ENCODE measurements at places on chromosomes 1 and 21.

GRCh38 chr1:26161415-26162219, 2.7 kb downstream of the FAM110D start:
- DNase-seq, result no peak

DNA sequence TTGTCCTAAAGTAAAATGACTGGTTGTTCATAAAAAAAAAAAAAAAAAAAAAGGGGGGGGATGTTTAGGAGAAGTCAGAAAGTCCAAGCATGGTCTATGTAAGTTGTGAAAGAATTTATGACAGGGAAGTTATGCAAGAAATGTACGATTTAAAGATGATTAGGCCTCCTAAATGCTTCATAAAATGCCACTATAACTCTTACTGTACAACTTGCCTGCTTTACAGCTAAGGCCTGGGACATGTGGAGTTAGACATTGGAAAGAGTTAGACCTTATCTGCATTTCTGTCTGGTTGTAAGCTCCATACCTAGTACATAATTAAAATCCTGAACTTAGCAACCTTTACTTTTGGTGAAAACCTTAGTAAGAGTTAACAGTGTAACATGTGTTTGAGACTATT, 150.0 kb downstream of the TPR start:
- no peak for DNase-seq

DNA sequence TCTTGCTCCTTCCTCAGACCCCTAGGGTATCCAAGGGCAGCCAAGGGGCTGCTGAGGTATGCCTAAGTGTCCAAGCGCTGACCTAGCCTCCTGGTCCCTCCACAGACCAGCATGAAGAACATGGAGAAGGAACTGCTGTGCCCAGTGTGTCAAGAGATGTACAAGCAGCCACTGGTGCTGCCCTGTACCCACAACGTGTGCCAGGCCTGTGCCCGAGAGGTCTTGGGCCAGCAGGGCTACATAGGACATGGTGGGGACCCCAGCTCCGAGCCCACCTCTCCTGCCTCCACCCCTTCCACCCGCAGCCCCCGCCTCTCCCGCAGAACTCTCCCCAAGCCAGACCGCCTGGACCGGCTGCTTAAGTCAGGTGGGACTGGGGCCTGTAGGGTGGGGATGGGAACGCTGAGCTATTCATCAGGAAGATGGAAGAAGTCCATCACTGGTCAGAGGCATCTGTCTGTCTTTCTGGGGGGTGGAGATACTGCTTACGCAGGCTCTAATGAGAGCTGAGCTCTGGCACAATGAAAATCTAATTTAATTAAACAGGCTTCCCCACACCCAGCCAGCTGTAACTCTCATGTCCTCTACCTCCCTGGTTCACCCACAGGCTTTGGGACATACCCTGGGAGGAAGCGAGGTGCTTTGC, 1.8 kb downstream of the TRIM46 start:
- DNase-seq, result no peak

DNA sequence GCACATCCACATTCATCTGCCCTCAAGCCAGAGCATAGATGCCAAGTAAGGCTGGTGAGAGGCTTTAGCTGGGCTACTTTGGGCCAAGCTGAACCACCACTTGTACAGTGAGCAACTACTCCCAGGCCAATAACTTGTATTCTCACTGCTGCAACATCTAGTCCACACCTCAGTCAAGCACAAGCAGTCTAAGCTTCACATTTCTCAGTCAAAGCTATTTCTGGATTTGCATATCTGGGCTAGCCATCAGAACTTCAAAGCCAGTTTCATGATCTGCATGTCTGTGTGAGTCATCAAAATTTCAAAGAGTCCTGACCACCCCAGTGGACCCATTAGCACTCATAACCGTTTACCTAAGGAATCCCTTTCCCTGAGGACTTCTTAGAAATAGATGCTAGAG, 77.7 kb upstream of the DIRAS3 start:
- no peak for DNase-seq

DNA sequence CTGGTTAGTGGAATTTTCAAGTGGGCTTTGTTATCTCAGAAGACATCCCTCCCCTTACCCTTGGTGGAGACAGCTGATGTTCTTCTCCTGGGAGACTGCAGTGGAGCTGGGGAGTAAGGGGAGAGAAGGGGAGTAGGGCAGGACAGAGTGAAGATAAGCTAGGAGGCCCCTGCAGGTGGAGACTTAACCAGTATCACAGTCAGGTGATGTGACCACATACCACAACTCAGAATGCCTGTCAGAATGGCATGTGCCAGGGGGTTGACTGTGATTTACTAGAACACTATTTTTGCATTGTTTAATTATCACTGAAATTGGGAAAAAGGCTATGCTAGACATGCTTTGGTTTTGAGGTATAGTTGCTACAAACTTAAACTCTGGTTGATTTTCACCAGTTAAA, 124.6 kb downstream of the NRDC start:
- no peak for DNase-seq

- DNase-seq, result no peak
Measured at GRCh38 chr1:200147742-200148141, 120.2 kb downstream of the NR5A2 start.

DNA sequence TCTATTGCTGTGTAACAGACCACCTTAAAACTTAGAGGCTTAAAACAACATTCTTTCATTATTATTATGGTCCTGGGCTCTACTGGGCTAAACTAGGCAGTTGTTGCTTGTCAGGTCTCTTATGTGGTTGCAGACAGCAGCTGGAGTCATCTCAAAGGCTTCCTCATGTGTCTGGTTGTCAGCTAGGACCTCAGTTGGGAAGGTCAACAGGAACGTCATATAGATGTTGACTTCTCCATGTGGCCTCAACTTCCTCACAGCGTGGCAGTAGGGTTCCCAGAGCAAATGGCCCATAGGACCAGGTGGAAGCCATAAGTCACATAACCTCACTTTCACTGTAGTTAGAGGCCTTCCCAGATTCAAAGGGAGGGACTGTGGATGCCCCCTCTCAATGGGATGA, 15.4 kb upstream of the MEF2D start:
- DNase-seq, result no peak

- DNase-seq, result no peak
Measured at GRCh38 chr21:42121794-42122193, 50.7 kb downstream of the UMODL1 start.

GRCh38 chr1:241825581-241825980, 22.4 kb upstream of the EXO1 start:
- DNase-seq, result no peak

GRCh38 chr1:194298007-194298598, 1111.7 kb upstream of the B3GALT2 start:
- no peak for DNase-seq

DNA sequence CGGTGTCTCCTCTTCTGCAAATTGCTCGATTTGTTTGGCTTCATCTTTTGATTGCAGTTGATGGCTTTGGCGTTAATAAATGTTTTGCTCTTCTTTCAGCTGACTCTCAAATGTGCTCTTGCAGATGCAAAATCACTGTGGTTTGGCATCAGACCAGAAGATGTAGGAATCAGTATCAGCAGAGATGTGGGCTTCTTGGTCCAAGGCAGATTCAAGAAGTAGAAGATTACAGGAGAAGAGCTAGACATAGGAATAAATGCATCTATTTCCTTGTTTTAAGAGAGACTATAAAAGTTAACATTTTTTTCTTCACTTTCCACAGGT, 59.8 kb upstream of the BACH1 start:
- DNase-seq, result no peak

DNA sequence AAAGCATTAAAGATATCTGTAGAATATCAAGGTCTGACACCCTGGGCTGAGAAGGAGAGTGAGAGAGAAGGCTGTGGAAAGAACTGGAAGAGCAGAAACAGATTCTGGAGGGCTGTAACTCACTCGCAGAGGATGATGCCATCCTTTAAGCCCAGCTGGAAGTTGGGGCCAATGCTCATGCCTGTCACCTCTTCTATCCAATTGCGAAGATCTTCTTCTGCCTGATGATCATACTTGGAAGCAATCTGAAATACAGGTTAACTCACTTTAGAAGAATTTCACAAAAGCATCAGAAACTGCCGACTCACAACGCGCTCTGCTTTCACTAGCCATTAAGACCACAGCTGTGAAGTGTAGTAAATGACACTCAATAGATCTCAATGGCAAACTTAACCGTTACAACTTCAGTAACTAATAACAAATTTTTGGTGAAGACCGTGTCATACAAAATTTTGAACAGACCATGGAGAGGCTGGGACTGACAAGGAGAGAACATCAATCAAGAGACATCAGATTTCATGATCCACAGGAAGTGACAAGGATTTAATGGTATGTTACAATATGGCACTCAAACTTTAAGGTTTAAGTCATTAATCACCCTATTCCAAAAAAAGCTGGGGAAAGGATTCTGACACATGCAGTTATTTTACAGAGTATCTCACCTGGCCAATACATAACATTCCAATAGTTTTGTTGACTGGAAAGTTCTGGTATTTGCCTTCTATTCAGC, 23.5 kb downstream of the CNN3 start:
- no peak for DNase-seq

- DNase-seq, result no peak
Measured at GRCh38 chr1:208413006-208413405, 168.8 kb upstream of the PLXNA2 start.

GRCh38 chr1:24917327-24918074, 12.6 kb downstream of the RUNX3 start:
- no peak for DNase-seq

DNA sequence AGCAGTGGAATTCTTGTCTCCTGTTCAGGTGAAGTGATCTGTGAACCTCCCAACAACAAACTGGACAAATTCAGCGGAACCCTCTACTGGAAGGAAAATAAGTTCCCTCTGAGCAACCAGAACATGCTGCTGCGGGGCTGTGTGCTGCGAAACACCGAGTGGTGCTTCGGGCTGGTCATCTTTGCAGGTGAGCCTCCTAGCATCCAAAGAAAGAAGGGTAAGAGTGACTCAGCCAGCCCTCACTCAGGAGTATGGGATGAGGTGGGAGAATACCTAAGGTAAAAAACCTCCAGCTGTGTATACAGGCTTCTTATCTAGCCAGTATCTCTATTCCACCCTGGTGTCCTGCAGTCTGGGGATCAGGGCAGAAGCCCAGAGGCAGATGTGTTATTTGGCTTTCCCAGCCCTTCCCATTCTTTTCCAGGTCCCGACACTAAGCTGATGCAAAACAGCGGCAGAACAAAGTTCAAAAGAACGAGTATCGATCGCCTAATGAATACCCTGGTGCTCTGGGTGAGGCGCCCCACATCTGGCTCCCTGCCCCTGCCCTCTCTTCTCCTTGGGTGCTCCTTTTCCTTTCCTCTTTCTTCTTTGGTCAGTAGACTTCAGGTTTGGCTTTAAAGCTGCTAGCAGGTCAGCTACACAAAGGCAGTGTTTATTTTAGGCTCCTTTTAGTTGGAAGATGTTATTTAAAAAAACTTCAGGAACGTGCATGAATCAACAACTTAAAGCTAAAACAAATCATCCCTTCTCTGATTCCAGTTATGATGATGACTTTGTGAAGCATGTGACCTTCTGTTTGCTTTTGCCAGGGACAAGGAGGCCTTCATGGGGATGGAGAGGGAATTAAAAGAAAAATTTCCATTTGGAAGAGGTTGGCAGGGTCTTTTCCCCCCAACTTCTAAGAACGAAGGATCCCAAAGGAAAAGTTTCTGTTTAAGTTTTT, 9.0 kb downstream of the ATP8B2 start:
- no peak for DNase-seq

DNA sequence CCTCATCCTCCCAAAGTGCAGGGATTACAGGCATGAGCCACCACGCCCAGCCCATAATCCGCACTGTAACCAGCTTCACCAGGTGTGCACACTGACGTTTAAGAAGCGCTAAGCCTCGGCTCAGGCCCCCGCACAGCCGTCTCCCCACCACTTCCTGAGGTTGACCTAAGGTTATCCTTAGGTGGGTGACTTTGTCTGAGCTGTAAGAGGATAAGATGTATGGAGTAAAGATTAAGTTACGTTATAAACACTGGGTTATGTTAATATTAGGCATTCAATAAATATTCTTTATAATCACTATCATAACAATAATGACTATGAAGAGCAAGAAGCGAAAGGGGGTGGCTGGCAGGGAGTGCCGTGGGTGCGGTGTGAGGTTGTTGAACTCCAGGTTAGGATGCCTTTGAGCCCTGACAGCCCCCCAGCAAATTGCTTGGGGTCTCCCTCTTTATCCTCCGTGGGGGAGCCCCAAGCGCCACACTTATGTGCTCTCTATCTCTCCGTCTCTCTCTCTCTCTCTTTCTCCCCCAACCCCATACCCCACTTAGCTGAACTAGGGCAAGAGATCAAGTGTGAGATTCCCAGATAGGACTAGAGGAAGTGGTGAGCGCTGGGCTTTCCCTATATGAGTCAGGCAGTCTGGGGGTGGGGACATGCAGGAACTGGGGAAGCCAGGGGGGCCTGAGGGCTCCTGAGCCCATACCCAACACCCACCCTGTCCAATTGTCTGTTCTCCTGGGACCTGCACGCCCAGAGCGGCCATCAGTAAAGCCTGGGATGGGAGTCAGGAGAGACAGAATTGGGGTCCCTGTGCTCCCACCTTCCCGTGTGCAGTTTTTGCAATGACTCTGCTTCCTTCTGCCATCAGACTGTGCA, 7.6 kb downstream of the EFHD2 start:
- DNase-seq, result peak; percentile 49

GRCh38 chr1:56098946-56099345, 480.4 kb downstream of the PLPP3 start:
- DNase-seq, result no peak

- DNase-seq, result no peak
Measured at GRCh38 chr1:24459551-24460266, 42.9 kb upstream of the RCAN3 start.

- DNase-seq, result peak; percentile 60
Measured at GRCh38 chr1:165367375-165367993, 11.0 kb upstream of the LMX1A start.

DNA sequence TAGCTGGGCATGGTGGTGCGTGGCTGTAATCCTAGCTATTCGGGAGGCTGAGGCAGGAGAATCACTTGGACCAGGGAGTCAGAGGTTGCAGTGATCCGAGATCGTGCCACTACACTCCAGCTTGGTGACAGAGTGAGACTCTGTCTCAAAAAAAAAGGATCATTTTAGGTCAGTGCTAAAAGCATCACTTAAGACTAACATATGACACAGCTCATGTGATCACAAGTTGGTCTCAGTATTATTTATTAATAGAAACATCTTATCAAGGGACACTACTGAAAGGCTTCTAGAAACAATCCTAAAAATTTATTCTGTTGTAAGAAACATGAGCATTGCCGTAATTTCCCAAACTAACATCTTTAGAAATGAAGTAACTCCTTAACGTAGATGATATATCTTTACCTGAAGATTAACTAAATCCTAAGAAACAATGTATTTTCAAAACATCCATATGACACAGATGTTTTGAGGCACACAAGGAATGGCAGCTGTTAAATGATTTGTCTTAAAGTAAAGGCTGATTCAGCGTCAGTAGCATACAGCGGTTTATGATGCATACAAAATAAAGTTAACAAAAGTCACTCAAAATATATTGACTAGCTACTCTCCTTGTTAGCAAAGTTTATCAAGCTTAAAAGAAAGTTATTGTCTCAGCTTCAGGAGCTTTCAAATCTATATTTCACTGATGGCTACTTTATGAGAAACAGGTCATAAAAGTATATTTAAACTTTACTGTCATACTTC, 2.6 kb downstream of the NIBAN1 start:
- DNase-seq, result no peak

GRCh38 chr1:152630596-152630995, 7.7 kb upstream of the LCE3A start:
- no peak for DNase-seq

All from stimulated activated CD8-positive, alpha-beta memory T cell treated with anti-CD3 and anti-CD28 coated beads, Interleukin-2, amount 100 ng/mL, for 1 hour (primary cell).